ENCODE measurements at places on chromosomes 7 and 10.
A peak's percentile ranks its signal among the peaks of the same experiment; 100 is the strongest.

- DNase-seq: no peak
Observed at GRCh38 chr7:68421712-68422111, 1176.6 kb upstream of the AUTS2 start.

- no peak for DNase-seq
Observed at GRCh38 chr7:152579070-152579469, 96.9 kb downstream of the XRCC2 start.

DNA sequence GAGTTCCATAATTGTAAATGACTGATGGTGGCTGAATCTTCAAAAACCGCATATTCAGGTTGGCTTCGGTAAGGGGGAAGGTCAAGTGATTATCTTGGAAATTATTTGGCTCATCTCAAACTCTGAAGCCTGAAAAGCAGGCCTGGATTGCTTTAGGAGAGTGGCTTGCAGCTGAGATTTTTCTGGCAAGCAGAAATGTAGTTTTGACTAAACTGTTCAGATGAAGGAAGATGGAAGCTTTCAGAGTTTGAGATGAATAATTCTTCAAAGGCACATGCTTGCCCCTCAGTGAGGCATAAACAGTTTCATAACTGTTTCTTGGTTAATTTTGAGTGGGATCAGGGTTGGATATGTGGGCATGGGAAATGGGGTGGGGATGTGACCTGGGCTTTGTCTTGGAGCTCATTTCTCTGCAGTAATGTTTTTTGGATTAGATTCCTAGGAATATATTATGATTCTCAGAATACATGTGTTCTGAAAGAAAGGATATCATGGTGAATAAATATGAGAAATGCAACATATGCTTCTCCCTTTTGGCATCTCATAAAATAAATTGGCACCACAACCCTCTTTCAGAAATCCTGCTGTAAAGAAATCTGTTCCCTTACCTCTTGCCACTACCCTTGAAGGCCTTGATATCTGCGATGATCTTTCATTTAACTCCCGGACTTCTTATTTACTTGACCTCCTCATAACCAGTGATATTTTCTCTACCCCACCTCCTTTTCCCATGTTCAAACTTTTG lies 469.2 kb downstream of the ADRA2A start:
- DNase-seq: no peak

DNA sequence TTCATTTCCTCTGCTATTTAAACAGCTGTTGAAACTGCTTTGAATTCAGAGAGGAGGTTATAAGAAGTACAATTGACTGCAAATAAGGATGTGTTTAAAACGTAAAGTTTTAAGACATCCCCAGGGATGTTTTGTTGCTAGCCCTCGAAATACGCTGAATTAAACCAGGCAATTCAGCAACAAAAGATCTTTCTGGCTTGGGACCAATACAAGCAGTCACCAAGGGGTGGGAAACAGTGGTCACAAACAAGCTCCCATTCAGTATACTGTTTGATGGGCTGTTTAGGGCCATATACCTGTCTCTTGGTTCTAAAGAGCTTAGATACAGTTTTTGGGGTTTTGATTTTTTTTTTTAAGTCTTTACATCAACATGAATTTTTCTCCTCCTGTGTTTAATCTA lies 446.3 kb upstream of the POT1 start:
- DNase-seq: no peak

DNA sequence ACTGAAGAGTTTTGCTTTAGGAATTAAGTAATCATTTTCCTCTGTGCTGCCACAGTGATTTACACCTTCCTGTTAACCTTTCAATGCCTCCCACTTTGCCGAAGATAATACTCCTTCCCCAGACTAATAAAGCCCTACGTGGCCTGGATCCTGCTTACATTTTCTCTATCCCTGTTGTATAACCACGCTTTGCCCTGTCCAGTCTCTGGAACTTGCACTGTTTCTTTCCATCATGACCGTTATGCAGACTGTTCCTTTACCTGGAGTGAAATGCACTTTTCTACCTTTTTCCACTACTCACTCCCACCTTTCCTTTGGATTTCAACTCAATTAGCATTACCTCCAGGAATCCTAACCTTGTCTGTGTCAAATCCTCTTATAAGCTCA lies 154.4 kb downstream of the PRKG1 start:
- DNase-seq: no peak

- peak; percentile 28 for DNase-seq
Observed at GRCh38 chr7:1843921-1844335, 173.9 kb downstream of the ELFN1 start.

DNA sequence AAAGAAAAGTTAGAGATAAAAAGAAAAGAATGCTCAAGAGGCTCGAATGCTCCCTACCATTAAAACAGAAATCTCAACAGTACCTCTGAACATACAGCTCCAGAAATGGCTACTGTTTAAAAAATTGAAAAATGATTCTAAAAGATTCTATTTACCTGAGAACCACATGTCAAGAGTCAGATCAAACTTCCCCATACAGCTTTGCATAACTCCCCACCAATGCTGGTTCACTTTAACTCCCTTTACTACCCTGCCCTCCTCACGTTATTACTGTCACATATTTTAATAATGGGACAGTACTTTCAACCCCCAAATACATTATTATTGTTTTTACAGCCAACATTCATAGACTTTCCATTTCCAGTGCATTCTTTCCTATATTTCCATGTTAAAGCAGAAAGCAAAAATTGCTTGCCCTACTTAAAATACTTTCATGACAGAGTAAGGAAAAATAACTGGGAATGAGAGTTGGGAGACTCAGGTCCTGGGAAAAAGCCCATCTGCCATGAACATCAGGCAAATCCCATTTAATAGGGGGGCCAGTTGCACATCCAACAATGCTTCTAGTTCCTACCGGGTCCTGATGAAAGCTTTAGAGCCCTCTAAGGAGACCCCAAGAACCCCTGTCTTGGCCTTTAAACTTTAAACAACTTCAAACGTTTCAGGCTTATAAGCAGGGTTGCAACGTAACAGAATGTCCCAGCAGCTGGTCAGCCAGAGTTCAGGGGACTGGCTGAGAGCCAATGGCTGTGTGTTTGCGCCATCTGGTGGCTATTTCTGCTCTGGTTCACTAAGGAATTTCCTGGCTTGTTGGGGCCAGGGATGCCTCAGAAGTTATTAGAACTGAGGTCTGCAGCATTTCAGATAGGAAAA lies 247.4 kb downstream of the ELMO1 start:
- DNase-seq: peak; percentile 84

- DNase-seq: no peak
Observed at GRCh38 chr10:79979310-79979975, 30.5 kb upstream of the SFTPD start.

DNA sequence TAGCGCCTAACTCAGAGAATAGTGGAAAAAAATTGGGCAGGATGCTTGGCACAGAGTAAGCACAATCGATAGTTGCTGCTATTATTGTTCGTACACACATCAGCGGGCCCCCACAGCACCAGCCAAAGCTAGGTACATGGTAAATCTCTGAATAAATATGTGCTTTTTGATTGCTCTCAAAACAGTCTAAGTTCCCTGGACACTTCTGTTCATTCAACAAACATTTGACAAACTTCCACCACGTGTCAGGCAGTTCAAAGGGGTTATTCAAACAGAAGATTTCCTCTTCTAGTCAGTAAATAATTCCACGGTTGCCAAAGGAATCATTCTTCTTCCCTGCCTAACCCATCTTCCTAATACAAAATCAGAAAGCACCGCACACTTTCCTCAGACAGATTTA lies 150.8 kb downstream of the DGKI start:
- DNase-seq: peak; percentile 39

GRCh38 chr10:36533861-36534260 lies 591.5 kb upstream of the ANKRD30A start:
- no peak for DNase-seq

GRCh38 chr10:89330537-89331212 lies 2.9 kb downstream of the IFIT3 start:
- DNase-seq: no peak

- DNase-seq: no peak
Observed at GRCh38 chr10:132105302-132105995, 39.7 kb downstream of the JAKMIP3 start.

- no peak for DNase-seq
Observed at GRCh38 chr10:120161111-120161510, 268.6 kb downstream of the SEC23IP start.

GRCh38 chr10:131841131-131841660 lies 59.6 kb upstream of the PPP2R2D start:
- no peak for DNase-seq

Measured in Caco-2 (cell line).